PC-3 (cell line): ENCODE measurements at places on chromosomes 7 and 10.

DNA sequence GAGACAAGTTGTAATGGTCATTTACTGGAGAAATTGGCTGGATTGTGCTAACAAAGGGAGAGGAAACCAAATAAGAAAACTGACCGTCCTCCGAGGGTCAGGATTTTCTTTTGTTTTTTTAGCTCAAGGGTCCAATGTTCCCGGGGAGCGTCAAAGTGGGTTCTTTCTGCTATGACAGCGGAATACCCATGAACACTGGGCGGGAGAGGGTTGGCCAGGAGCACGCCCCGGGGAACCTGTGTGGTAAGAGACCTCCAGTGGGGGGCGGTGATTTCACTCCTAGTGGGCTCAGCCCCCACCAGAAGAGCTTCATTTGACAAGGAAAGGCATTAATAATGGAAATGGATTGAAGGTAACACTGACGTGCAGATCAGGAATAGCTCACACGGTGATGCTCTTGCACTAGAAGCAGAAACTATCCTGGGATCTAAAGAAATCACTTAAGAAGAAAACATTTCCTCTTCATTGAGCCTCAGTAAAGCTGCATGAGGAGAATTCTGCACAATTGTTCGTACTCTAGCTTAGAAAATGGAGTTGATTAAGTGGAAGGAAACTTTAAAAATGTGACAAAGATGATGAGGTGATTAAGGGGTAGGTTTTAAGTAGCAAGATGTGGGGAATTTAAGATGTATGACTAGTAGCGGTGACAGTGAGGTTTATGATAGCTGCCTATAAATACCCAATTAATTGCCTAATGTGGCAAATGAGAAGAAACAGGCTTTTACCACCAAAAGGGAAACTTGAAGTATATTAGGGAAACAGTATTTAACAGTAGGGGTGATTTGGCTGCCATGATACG is 627.2 kb downstream of the SUGCT start:
- no peak for DNase-seq

DNA sequence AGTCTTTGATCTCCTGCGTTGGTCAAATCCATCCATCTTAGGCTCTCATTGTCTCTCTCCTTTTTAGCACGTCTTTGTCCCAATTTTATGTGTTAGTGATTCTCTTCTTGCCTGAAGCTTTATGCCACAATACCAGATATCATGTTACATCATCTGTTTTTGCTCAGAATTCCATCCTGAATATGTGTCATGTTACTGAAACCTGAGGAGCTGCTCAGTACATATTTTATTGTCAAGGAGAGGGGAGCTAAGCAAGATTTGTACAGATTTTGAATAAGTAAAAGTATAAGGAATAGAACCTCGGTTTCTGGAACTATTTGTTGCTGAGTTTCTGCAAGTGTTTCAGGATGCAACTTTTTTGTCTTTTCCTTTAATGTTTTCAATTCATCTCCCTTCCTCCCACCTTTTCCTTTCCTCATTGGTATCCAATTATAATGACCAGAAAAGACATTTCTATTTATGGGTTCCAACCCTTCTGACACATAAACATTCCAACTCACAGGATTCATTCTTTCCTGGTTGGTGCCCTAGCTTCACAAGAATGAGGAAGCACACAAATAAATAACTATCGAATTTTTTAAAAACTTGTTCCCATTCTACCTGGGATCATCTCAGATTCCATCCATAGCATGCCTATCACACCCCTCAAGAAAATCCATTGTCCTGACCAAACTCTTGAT is 291.8 kb downstream of the CRPPA start:
- peak; percentile 86 for DNase-seq

DNA sequence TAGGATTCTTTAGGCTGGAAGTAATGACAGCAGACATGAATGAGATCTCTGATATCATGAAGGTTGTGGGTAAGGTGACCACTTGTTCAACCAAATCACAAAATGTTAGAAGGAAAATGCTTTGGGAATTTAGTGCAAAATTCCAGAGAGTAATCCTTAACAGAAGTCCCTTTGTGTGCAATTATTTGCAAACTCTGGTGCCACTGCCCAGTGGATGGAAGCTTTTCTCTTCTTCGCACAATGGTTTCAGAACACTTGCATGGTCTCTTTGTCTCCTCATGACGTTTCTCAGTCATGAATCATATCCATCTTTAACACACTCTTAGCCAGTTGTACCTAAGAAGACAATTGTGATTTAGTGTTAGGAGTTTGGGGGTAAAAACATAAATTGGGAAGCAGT is 570.4 kb upstream of the ANKRD30A start:
- no peak for DNase-seq

DNA sequence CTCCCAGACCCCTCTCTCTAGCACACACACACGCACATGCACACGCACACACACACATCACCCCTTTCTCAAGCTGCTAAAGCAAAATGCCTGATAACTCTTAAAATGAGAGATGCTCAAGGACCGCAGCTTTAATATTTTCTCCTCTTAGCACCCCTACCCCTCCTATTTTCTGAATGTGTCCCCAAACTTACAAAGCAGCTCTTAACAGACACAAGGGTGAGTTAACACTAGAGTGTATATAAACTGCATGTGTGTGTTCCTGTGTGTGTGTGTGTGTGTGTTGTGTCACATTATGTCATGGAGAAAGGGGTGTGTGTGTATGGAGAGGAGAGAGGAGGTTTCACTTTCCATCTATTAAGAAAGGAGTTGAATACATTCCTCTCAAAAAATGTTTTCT is 1.3 kb downstream of the PTN start:
- no peak for DNase-seq

GRCh38 chr7:1707756-1708595 is 37.9 kb downstream of the ELFN1 start:
- DNase-seq = no peak

DNA sequence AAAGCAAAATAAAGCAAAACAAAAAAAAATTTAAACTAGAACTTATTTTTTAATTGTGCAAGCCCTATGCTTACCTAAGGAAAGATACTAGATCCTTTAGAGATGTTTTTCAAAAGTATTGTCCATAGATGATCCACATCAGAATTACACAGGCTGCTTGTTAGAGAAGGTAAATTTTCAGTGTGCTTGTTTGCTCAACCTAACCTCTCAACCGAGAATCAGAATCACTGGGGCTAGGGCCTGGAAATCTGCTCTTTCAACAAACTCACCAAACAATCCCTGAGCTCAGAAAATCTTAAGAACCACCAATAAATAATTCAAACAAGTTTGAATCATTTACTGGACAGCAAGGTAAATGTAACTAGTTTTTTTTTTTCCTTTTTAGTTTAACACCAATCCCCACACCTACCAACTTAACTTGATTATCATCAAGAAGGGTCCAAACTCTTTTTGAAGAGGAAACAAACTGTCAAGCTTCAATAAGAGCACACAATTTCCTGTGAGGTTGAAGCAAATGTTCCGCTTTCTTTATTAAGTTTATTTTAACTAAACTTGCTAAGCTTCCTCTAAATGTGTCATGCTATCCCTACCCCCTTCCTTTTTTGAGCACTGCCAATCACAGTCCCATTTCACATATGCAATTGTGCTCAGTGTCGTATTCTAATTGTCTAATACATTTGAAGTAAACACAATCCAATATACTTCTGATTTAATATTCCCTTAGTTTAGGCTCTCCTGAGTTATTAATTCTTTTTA is 7.4 kb upstream of the TSPAN33 start:
- no peak for DNase-seq

- DNase-seq = no peak
Observed at GRCh38 chr10:133013463-133013862, 71.1 kb upstream of the CFAP46 start.

- DNase-seq = no peak
Observed at GRCh38 chr10:120729547-120729946, 121.6 kb upstream of the WDR11 start.

DNA sequence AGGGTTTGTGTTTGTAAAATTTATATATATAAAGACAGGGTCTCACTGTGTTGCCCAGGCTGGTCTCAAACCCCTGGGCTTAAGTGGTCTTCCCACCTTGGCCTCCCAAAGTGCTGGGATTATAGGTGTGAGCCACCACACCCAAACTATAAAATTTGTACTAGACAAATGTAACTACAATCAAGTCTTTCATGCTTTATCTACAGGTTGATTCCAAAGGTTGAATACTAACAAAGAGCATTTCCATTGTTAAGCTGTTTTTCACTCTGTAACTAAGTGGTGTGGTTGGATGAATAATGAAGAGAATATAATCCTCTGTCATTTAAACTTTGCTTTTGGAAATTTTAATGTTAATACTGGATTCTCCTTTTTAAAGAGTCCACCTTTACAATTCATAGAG is 22.5 kb downstream of the WDR37 start:
- DNase-seq = no peak

- no peak for DNase-seq
Observed at GRCh38 chr7:80057488-80057887, 77.1 kb upstream of the GNAI1 start.

GRCh38 chr10:98240524-98240923 is 27.5 kb downstream of the LOXL4 start:
- no peak for DNase-seq

- DNase-seq = no peak
Observed at GRCh38 chr10:79054203-79055099, 14.3 kb upstream of the ZMIZ1 start.

DNA sequence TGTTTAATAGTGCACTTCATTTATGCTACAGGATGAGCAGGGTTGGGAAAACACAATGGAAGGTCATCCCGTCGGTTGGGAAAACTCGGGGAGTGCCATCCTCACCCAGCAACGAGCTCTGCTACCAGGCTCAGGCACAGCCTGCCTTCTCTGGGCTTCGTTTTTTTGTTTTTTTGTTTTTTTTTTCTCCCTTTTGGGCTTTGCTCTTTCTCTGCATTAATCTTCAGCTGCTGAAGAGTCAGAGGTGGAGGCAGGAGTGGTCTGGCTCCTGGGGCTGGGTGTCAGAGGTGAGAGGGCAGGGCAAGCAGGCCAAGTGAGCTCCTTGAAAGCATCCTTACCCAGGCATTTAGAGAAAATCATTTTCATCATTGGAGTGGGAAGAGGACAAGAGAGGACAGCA is 11.5 kb downstream of the ZNF3 start:
- no peak for DNase-seq

DNA sequence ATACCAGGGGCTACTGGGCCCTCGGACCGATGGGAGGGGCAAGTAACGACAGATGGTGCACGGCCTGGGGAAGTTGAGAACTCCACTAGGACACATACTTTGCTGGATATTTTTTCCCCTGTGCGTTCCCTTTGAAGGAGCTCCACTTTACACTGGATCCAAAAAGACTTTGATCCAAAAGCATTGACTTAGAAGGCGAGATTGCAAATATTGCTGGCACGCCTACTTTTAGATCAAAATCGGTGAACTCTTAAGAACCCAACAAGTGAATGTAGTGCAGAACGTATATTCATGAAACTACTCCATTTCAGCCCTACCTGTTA is 436 bp upstream of the SLC25A13 start:
- no peak for DNase-seq

DNA sequence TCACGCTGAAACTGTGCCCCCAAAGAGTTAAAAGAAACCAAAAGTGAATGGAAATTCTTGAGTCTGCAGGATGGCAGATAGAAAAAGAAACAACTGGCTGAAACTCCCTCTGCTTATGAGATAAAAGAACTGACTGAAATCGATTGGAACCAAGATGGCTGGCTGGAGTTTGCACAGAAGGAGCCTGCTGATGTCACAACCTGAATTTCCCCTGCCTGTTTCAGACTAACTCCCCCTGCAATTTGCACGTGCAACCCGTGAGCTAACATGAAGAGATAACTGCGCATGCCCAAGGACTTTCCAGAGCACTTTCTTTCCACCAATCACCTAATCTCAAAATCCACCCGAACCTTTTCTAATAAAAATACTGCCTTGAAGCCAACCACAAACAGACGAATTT is 435.5 kb downstream of the CALN1 start:
- no peak for DNase-seq

GRCh38 chr7:148042935-148043631 is 547.5 kb upstream of the C7orf33 start:
- peak; percentile 38 for DNase-seq

DNA sequence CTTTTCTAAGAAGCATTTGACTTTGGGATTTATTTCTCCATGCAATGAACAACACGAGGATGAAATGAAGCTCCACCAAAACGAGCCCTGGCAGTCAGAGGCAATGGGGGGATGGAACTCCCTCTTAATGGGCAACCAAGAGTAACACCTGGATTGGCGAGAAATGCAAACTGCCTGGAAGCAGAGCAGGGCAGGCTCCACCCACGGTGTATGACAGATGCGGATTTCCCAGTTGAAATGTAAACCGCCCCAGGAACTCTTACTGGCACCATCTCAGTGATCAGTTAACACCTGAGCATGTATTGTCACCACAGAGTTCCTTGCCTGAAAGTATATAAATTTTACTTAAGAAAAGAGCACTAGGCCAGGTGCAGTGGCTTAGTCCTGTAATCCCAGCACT is 47.3 kb upstream of the AUTS2 start:
- no peak for DNase-seq

DNA sequence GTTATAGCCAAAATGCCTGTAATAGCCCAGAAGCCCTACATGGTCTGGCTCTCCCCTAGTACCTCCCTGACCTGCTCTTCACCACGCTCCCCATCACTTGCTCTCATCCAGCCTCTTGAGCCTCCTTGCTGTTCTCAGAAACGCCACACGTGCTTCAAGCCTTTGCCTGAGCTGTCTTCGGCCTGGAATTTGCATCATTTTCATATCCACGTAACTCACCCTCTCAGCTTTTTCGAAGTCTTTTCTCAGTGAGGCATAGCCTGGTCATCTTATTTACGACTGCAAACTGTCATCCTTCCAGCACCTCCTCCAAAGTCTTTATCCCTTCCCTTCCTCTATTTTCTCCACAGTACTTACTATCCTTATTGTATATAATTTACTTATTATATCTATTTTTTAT is 151.0 kb upstream of the AHR start:
- DNase-seq = peak; percentile 72

DNA sequence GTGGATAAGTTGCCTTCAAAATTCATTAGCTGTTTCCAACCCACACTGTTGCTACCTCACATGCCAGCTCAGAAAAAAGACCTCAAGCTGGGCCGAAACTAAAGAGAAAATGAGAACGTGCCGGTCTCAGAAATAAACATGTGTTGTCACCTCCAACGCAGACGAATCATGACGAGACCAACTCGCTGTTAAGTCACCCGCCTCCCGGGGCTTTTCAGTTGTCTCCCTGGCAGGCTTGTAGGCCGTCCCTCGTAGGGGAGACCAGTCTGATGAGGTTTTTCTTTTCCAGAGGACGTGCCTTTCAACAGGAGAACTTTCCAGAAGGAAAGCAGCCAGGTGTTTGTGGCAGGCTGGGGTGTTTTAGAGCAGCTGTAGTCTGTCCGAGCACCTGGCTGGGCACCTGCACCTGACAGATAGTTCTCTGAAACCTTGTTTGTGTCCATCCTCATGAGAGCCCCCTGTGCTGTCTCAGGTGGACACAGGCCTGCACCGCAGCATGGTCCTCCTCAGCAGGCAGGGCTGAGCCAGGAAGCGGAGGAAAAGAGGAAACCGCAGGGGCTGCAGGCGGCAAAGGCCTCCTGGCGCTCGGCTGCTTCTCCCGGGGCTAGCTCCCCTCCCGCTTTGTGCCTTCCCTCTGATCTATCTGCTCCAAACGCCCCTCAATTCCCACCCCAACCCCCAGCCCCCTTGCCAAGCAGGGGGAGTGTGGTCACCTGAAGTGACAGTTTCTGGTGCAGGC is 78.8 kb downstream of the CHST15 start:
- no peak for DNase-seq

GRCh38 chr7:102431617-102432298 is 1.6 kb upstream of the ORAI2 start:
- peak; percentile 62 for DNase-seq
